ENCODE measurements at places on chromosomes 12 and 14. TPM values are rescaled to one million over a fixed set of nuclear protein-coding genes. Genes with fewer than 3 reads are reported as not detected.

CIT gene
- 32.9 TPM for total RNA-seq

GRCh38 chr12:694734-695503 is 31.7 kb upstream of the NINJ2 start:
- DNase-seq: no peak

- no peak for DNase-seq
Observed at GRCh38 chr12:26658991-26659390, 174.0 kb downstream of the ITPR2 start.

GRCh38 chr12:11941606-11942337 is 129.0 kb upstream of the BCL2L14 start:
- no peak for DNase-seq

Data from cerebellum (tissue), 4 donors.